ENCODE measurements at places on chromosomes 5 and 9.

DNA sequence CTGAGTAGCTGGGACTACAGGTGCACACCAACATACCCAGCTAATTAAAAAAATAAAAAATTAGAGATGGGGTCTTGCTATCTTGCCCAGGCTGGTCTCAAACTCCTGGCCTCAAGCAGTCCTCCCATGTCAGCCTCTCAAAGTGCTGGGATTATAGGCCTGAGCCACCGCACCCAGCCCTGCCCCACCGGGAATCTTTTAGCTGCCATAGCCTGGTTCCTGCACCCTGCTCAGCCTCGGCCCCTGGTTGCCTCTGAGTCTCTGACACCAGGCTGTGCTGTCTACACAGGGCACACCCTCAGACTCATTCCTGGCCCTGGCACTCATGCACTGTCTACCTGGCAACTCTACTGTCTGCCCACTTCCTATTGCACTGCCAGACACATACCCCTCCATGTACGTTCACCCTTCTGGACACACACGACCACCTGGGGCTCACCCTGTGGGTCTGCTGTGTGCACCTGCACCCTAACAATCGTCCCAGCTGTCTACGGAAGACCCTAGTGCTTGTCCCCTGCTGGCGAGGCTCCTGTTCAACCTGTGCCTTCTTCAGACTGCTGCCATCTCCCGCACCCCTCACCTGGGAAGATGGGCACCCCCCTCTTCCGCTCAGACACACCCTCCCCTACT lies 1.4 kb downstream of the PROP1 start:
- DNase-seq: no peak

GRCh38 chr5:149448831-149449714 lies 70.0 kb upstream of the IL17B start:
- no peak for DNase-seq

DNA sequence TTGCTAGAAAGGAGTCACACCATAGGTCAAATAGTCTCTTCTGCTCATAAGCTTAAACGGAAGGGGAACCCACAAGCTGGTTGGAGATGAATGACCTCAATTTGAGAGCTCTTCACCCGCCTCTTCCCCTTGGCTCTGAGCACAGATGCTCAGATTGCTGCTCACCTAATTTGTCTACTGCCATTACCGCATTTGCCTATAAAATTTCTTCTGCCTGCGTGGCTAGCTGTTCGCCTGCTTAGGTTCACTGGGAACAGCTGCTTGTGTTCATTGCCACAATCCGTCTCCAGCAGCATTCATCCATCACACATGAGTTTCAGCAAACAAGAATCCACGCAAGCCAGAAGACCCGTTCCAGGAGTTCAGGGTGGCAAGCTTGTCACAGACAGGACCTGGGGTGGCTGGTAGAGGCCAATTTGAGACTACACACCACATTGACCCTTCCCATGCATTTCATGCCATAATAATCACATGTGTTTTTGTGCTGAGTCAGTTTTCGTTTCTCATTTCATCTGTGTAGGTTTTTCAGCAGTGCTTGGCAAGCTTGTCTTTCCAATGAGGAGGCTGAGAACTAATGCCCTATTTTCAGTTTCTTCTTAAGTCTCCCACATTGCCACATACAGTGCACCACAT lies 50.2 kb upstream of the DNAH5 start:
- no peak for DNase-seq

- DNase-seq: no peak
Observed at GRCh38 chr9:72041775-72042194, 18.6 kb downstream of the C9orf57 start.

GRCh38 chr9:134858051-134858841 lies 22.4 kb upstream of the FCN2 start:
- DNase-seq: no peak

GRCh38 chr5:179404321-179405053 lies 59.2 kb upstream of the ADAMTS2 start:
- no peak for DNase-seq

DNA sequence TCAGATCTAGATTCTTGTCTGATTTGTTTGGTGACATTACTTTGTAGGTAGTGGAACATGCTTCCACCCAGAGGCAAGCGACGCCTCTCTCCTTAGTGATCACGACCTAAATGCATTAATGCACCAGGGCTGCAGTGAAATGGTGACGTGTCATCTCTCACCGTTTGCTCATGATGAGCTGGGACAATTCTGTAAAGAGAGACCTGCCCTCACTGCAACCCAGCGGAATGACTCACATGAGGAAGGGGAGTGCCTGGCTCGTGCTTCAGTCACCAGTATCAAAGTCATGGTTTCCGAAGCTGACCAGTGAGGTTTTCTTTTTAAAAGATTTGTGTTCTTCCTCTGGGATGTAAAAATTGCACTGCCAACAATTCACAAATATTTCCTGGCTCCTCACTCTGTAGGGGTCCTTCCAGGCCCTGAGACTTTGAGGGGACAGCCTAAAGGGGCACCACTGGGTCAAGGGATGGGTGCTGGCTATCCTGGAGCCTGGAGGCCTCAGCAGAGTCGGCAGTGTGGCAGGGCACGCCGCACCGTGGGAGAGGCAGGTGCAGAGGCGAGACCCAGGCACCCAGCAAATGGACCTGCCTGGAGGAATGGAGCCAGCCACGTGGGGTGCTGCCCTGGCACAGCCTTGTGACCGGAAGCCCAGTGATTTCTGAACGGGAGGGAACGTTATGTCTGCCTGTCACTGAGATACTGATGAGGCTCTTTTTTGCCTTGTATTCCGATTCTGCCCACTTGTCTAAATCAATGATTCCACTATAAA lies 17.3 kb downstream of the QSOX2 start:
- no peak for DNase-seq

DNA sequence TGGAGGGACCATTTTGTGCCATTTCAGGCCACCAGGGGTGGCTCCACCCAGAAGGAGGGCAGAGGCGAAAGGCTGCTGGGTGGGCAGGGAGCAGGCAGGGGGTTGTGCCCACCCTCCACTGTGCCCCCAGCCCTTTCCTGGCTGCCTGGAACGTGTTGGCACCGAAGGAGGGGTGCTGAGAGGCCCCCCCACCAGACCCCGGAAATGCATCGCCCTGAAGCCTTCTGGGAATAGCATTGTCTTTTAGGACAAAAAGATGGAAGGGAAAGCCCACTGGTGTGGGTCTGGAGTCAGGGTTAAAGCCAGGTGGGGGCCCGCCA lies 5.1 kb downstream of the NOXA1 start:
- no peak for DNase-seq

- DNase-seq: no peak
Observed at GRCh38 chr9:77865385-77866047, 166.1 kb downstream of the GNAQ start.

DNA sequence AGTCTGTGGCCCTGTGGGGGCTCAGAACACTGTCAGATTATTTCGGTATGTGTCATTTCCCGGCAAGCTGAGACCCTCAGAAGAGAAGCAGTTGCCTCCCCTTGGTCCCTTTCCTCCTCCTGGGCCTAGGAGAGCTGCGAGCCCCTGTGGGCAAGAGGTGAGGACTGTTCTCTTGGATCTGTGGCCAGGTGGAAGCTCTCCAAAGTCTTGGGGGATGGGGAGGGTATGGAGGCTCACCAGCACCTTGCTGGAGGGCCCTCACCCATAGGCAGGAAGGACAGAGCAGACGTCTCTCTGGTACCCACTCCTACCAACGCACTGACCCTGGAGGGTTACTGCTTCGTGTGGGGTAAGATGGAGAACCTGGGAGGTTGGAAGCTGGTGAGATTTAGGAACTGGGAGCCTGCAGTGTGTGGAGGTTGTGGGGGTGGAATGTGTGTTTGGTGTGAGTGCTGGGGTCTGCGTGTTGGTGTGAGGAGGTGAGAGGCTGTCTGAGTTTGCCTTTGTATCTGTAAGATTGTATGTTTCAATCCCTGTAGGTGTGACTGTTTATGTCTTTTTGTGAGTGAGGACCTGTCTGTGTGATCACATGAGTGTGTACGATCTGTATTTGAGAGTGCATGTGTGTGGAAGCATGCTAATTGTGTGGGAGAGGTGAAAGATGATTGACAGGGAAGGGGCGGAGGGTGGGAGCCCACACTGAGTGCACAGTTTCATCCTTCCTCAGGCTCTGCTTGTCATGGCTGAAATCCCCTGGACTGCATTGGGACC lies 52.4 kb upstream of the PSD2 start:
- DNase-seq: no peak

GRCh38 chr5:81019748-81020147 lies 59.6 kb downstream of the RASGRF2 start:
- no peak for DNase-seq
